K562 (cell line): ENCODE measurements at places on chromosomes 11 and 22. TPM values are rescaled to one million over a fixed set of nuclear protein-coding genes. Genes with fewer than 3 reads are reported as not detected.

TRAPPC4 gene
- 152 and 159 TPM in 2 replicates for polyA plus RNA-seq

- DNase-seq = no peak
Measured at GRCh38 chr11:72635933-72636332, 38.3 kb downstream of the PDE2A start.

PLEKHA7 gene
- 0.37 and 0.53 TPM in 2 replicates for polyA plus RNA-seq

DNA sequence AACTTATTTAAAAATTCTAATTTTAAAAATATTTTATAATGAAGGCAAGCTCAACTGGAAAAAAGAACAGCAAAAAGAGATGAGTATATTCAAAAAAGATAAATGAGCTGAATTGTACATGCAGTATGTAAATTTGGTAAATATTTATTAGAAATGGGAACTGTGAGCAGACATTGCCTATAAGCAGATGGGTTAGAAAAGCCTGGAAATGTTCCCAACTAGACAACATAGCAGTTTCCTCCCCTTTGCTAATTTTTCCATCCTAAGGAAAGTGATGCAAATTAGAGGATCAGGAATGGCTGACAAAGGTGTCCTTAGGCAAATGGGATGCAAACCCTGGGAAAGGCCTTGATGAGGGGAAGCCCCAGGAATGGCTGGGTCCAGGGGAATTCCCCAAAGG is 37.2 kb downstream of the TP53I11 start:
- DNase-seq = no peak

ASPHD2 gene
- 0.32 and 0.46 TPM in 2 replicates for polyA plus RNA-seq

GRCh38 chr11:110044226-110044968 is 48.8 kb upstream of the ZC3H12C start:
- DNase-seq = no peak

DNA sequence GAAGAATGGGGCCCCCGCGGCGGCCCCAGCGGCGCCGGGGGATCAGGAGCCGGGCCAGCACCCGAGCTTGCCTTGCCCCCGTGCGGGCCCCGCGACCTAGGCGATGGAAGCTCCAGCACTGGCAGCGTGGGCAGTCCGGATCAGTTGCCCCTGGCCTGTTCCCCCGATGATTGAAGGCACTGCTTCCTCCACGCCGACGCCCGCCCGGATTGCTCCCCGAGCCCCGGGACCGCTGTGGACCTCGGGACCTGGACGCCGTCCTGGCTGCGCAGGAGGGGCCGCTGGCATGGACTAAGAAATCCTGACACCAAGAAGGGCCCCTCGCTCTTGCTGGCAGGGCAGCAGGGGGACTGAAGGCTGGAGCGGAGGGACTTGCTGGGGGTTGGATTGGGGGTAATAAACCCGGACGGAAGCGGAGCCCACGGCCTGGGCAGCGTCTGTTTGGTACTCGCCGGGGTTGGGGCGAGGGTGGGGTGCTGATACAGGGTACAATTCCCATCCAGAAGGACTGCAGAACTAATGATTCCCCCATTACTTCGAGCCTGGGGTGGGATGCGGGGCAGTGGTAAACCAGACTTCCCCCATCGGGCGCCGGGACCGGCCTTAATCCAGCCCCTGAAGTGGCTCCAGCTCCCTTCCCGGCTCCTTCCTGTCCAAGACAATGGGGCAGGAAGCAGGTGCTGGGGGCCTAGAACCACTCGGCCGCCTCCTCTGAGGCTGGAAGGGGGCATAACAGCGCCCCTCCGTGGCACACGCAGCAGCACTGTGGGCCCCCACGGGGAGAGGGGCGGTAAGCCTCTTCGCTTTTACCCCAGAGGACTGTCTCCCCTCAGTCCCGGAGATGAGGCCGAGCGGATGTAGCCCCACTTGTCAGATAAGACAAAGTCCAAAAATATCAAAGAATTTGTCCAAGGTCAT is 1.0 kb downstream of the CCDC85B start:
- DNase-seq = peak; percentile 80

DNA sequence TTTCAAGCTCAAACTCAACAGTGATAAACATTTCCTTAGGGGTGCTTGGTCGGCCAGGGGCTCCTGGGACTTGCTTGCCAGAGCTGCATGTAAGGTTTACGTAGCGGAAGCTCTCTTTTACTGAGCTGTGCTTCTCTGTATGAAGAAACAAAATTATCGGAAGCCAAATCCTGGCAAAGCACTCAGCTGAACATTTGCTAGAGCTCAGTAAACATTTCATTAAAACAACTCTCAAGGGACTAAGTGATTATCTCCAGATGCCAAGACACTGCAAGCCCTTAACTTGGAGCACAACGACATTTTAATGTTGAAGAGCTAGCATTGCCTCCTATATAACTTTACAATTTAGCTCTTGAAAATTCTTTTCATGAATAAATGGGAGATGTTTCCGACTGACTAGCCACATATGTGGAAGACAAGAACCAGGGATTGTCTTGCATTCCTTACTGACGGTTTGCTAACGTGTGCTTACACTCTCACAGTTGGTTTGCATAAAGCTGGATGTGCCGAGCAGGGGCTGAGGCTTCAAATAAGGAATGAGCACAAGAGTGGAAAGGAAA is 43.4 kb downstream of the SCUBE2 start:
- no peak for DNase-seq

DNA sequence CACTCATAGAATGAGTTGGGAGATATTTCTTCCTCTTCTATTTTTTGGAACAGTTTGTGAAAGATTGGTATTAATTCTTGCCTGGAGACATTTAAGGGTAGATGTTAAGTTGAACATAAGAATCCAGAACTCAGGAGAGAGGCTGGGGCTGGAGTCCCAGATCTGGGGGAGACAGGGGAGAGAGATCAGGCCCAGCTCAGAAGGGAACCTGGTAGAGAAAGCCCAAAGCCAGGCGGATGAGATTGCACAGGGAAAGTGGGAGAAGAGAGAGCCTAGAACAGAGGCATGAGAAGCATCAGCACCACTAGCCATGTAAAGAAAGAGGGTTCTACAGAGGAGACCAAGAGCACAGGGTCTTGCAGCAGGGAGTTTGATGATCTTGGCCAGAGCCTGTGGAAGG is 13.0 kb upstream of the GNAZ start:
- no peak for DNase-seq

DNA sequence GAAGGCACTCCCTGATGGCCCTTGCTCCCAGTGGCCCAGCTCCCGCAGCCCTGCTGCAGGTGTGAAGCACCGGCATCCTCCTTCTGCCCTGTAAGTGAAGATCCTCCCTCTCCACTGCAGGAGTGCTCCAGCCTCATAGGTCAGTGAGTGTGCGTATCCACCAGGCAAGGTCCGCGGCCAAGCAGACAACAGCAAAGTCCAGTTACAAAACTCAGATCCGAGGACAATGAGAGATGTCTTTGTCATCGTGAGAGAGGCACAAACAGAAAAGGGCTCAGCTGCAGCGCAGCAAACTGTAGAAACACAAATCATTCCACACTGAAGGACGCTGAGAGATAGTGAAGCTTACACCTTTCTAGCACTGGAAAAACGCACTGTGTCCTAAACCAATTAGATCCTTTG is 46.1 kb downstream of the MYH9 start:
- no peak for DNase-seq

DNA sequence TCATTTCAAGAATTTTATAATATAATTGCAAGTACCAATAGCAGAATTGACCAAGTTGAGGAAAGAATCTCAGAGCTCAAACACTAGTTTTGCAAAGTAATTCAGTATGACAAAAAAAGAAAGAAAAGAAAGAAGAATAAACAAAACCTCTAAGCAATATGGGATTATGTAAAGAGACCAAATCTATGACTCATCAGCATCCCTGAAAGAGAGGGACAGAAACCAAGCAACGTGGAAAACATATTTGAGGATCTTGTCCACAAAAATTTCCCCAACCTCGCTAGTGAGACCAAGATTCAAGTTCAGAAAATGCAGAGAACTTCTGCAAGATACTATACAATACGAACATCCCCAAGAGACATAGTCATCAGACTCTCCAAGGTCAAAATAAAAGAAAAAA is 203.7 kb upstream of the DDI1 start:
- no peak for DNase-seq

MISFA gene
- polyA plus RNA-seq = 1.1 and 1.9 TPM in 2 replicates

MS4A4E gene
- polyA plus RNA-seq = 0.27 and 0.81 TPM in 2 replicates

- DNase-seq = peak; percentile 24
Measured at GRCh38 chr11:114026355-114026754, 33.2 kb upstream of the ZBTB16 start.

DNA sequence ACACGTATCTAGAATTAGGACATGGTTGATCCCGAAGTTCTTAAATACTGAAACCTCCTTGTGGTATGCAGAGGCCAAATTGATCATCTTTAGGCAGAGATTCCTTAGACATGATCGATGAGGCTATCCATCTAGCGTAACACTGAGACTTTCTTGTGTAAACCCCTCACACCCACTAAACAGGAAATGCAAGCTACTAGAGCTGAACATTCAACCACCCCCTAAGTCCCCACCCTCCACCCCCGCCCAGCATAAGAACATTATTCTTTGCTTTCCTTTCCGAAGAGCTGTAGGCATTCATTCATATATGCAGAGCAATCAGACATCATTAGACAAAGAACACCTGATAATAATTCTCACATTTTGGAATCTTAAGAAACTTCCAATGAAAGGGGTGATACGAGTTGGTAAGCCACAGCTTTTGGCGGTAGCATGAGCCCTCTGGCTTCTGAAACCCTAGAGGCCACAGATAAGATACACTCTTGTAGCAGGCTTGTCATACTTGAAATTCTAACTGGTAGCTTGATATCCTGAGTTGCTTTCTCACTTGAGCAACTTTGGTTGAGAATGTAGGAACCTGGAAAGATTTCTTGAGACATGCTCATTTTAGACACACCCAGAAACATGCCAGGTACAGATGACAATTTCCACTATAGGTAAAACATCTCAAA is 42.2 kb downstream of the FLI1 start:
- DNase-seq = no peak

DNA sequence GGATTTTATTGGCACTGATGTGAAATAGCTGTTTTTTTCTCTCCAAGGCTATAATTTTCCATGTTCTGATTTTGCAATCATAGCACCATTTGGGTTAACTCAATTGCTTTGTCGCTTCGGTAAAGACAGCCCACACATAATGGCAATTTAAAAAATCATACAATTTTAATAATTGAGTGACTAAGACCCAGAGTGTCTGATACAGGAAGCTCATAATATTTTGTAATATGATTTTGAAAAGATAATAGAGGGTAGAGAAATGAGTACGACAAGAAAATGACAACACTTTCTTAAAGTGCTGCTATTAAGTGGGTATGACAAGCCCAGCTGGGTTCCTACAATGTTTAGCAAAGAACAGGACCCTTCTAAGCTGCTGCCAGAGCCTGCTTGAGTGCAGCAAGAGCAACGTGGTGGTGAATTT is 439.1 kb downstream of the METTL15 start:
- DNase-seq = no peak

- DNase-seq = no peak
Measured at GRCh38 chr11:16215352-16215751, 141.0 kb downstream of the SOX6 start.

SYCE3 gene
- not detected in 2 replicates for polyA plus RNA-seq

- no peak for DNase-seq
Measured at GRCh38 chr11:111305876-111306275, 7.5 kb downstream of the POU2AF3 start.

FXYD2 gene
- not detected in 2 replicates for polyA plus RNA-seq

CTTN gene
- polyA plus RNA-seq = 149 and 157 TPM in 2 replicates

GRCh38 chr22:41110968-41111367 is 18.6 kb downstream of the EP300 start:
- DNase-seq = no peak

- peak; percentile 22 for DNase-seq
Measured at GRCh38 chr22:32202539-32203180, 2.2 kb downstream of the RFPL2 start.

MGAT3 gene
- polyA plus RNA-seq = 6.0 and 7.0 TPM in 2 replicates

DNA sequence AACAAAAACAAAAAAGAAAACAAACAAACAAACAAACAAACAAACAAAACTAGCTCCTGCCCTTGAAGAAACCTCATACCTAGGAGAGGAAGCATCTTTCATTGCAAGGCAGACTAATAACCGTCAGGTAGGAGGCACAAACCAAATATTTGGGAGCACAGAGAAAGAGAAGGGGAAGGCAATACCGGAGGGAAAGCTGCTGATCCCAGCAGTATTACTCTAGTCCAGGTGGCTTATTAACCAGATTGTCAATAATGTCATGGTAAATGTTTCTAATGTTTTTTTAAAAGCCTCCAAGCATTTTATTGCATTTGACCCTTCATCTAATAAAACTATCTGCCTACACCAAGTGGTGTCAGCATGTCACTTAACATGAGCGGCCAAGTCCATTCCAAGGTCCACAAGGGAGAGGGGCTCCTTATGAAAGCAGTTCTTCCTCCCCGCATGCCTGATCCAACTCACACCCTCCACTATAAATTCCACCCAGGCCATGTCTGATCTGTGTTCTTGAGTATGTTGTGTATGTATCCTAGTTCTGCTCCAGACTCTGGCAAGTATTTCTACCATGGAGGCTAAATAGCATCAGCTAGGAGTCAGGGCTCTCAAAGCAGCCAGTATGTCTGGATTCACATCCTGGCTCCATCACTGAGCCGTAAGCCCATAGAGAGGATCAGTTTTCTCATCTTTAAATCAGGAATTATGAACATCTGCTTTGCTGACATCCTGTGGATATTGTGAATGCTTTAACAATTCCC is 208.1 kb upstream of the TENM4 start:
- no peak for DNase-seq

DNA sequence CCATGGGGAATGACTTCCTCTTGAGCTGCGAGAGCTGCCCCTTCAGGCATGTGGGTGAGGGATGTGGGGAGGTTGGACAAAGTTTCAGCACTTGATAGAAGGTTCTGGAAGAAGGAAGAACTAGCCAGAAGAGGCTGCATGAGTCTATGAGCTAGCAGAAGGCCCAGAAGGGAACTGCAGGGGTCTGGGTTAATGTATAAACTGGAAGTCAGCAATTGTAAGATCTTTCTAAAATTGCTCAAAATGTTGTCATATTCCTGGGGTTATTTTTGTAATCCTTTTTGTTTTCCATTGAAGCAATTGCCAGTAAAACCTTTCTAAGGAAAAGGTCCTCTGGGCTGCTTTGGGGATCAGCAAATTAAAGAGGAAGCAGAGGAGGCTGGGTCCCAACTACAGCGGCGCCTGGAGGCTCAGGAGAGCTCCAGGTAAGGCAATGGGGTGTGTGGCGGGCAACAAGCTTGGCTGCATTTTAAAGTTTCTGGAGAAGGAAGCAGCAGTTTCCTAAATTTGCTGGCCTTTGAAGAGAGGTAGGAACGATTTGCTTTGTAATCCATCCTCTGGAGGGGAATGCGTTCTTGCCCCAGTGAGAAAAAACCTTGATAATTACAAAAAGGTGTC is 29.2 kb downstream of the ADAMTS15 start:
- no peak for DNase-seq

NXPE1 gene
- polyA plus RNA-seq = not detected in 2 replicates

MMP27 gene
- not detected in 2 replicates for polyA plus RNA-seq

KCNK7 gene
- polyA plus RNA-seq = 0.07 TPM in 1 of 2 replicates, not detected in the other

DNA sequence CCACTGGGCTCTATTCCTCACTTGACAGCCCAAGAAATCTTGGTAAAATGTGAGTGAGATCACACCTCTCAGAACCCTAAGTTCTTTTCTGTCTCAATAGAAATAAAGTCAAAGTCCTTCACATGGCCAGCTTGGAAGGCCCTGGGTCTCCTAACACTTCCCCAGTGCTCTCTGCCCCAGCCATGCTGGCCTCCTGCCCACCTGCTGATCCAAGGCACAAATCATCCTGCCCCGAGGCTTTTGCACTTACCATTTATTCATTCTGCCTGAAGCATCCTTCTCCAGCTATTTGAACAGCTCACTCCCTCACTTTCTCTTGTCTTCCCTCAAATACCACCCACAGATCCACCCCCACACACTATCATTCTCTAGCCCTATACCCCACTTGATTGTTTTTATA is 26.4 kb downstream of the ISX start:
- DNase-seq = no peak

RTN4RL2 gene
- polyA plus RNA-seq = 0.69 and 0.82 TPM in 2 replicates
